ENCODE measurements at places on chromosomes 11 and 22. TPM values are rescaled to one million over a fixed set of nuclear protein-coding genes. Genes with fewer than 3 reads are reported as not detected.

Gene HIC2
- 2.6 TPM for total RNA-seq

Gene PLEKHA7
- 18.1 TPM for total RNA-seq

Gene MYOD1
- not detected for total RNA-seq

Gene MMP12
- total RNA-seq = not detected

Gene AQP11
- total RNA-seq = 0.88 TPM

Gene PHOX2A
- not detected for total RNA-seq

Gene FOSL1
- total RNA-seq = 1.5 TPM

Gene KRTAP5-2
- not detected for total RNA-seq

Gene CNGA4
- not detected for total RNA-seq

Gene CARD18
- total RNA-seq = not detected

Gene ANKRD42
- 16.8 TPM for total RNA-seq

Gene CD3E
- total RNA-seq = 3.4 TPM

Gene B3GAT1
- total RNA-seq = not detected

Gene OSM
- total RNA-seq = 0.82 TPM

Gene FOLR2
- total RNA-seq = 133 TPM

Gene OTOG
- not detected for total RNA-seq
